ENCODE measurements at places on chromosomes 7 and 10.

DNA sequence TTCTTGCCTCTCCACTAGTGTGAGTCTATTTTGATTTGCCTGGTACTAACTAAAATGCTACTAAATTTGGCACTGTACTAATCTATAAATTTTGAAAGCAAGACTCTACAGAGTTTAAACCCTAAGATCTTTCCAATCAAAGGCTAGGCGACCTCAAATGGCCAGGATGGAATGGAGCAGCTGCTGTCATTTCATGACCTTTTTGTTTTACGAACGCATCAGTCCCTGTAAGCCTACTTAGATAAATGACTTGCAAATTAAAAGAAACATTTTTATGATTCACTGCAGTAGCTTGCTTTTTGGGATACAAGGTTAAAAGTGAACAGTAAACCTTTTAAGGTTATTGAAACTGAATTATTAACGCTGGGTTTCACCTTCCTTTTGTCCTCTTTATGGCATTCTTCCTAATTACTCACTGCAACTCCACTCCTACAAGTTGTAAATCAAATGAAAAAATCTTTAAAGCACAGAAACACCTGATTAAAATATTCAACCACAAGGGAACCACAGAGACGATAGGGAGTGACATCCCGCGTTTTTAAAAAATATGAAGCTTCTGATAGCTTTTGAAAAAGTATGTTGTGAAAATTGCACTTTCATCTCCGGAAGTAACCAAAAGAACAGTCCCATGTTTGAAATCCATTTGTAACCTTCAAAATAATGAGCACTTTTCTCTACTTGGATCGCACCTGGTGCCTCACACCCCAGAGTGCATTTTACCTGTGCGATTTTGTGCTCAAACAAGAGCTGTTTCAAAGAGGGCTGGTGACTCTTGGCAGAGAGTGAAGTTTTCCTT lies 595.1 kb downstream of the PARD3 start:
- no peak for DNase-seq

DNA sequence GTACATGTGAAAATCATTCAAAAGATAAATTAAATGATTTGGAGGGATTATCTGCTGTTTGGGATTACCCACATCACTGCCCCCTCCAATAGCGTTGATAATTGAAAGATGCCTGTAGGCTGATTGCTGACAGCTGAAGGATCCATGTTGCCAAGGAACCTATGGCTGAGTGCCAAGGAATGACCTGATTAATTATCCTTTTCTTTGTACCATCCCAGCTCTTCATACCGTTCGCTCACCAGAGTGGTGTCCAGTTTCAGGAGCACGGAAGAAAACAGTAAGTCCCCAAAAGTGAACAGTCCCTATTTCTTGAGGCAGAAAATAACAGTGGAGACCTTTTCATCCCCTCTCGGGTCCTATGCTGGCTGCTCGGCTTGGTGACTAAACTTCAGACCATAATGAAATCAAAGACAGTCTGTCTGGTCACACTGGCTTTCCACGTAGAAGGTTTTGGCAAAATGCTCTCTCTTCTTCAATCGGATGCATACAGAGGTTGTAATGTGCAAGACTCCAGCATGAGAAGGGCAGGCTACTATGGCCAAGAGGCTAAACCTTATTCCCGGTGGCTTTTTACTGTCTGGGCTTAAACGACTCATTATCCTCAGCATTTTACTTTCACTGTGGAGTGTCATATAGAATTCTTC lies 108.8 kb downstream of the SPAG6 start:
- DNase-seq: no peak

GRCh38 chr10:16809074-16809718 lies 8.0 kb downstream of the RSU1 start:
- DNase-seq: no peak

- DNase-seq: no peak
These were observed 73.0 kb upstream of the LRRC4 start for GRCh38 chr7:128104108-128104742.

- DNase-seq: no peak
These were observed 350.4 kb downstream of the DNAJB6 start for GRCh38 chr7:157687158-157687557.

- no peak for DNase-seq
These were observed 154.5 kb upstream of the KIAA1217 start for GRCh38 chr10:24054421-24054820.

- DNase-seq: no peak
These were observed 1092.4 kb downstream of the LRMDA start for GRCh38 chr10:76523791-76524351.

GRCh38 chr10:22630234-22631174 lies 83.9 kb downstream of the PIP4K2A start:
- no peak for DNase-seq

- DNase-seq: no peak
These were observed 37.2 kb downstream of the KLRG2 start for GRCh38 chr7:139446051-139446890.

GRCh38 chr10:100895346-100895745 lies 17.4 kb upstream of the SLF2 start:
- no peak for DNase-seq

DNA sequence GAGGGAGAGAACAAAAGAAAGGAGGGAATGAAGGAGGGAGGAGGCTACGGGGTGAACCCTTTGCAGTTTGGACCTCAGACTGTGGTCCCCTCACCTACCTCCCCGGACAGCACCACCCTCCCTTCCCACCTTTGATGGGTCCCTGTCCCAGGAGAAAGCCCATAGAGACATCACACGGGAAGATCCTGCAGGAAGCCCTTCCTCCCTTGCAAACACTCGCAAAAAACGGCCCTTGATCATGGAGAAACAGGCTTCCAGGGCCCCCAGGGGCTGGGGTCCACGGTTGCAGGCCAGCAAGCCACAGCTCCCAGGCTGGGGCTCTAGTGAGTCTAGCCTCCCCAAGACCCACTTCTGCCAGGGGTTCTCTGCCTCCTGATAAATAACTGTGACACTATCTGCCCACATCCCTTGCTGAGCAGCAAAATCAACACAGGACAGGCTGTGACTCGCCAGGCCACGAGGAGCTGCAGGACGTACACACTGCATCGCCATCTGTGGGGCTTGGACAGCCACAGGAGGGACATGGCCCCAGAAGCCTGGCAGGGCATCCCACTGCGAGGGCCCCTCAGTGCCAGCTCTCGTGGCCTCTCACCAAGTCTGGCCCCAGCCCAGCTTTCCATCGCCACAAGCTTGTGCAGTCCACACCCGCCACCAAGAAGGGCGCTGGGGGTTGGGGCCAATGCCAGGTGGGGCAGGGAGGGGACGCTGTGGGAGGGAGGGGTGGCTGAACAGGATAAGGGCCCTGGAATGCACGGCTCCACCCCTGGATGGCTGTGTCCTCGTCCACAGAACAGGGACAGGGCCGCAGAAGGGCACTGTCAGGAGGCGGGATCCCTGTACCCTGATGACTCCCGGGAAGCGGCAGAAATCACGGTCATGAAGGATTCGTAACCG lies 34.2 kb downstream of the PDGFA start:
- DNase-seq: no peak

DNA sequence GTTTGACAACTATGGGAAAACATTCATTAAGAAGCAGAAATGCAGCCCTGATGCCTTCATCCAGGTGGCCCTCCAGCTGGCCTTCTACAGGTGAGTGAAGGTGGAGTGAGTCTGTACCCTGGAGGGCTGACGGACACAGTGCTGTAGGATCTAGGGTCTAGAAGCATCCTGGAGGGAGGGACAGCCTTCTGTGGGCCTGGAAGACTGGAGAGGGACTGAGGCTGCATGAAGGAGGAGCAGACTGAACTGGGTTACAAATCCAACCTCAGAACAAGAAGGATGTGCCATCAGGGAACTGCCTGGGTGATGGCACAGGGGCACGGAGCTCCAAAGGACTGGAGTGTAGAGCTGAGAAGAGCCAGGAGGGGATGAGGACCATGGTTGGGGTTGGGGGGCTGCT lies 27.5 kb upstream of the C10orf53 start:
- no peak for DNase-seq

Data from AG09319 (cell line).